ENCODE measurements at places on chromosomes 16 and 17.

DNA sequence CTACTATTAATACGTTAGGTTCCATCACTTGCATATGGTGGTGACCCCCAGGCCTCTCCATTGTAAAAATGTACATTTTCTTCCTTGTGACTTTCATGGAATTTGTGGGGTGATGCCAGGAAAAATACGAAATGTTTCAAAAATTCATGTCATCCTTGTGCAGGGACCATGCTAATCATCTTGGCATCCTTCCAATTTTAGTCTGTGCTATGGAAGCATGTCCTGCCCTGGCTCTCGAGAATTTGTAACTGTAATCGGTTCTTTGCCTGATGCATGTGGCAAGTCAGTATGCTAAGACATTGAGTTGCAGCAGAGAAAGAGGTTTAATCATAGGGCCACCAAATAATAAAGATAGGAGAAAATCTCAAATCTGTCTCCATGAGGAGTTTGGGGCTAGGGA lies 14.3 kb upstream of the GINS3 start:
- DNase-seq = no peak

- no peak for DNase-seq
Observed at GRCh38 chr16:16005721-16006120, 56.3 kb downstream of the ABCC1 start.

- DNase-seq = no peak
Observed at GRCh38 chr17:56978441-56979090, 635 bp downstream of the SCPEP1 start.

DNA sequence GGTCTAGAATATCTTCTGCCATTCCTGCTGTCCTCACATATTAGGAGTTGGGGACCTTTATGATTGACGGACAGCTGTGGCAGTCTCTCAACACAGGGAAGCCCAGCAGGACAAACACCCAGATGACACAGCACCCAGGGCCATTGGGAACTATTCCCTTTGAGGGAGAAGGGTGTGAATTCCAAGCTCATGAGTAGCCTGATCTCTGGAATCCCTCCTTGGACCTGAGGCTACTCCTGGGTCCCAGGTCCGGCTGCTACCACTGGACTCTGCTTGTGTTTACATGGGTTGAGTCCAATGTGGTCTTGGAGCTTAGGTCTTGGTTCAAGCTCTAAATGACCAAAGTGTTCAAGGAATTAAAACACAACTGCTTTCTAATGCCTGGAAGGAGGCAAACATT lies 78.9 kb downstream of the SLC6A2 start:
- DNase-seq = no peak

DNA sequence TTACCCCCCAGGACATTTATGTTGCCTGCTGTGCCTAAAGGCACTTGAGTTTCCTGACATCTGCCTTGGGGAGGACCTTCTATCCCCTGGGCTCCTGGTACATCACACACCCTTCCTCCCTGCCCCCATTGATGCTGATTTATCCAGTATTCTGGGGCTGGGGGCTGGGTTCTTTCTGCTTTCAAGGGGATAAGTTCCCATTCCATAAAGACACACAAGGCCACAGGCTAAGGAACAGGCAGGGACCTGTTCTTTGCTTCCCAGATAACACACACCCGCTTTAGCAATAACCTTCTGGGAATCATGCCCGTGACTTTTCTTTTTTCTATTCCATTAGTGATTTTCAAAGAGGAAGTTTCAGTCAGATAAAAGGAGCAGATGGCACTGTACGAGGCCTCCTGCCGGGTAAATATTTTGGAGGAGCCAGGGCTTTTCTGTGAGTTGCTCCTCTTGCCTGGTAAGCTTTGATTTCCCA lies 30.6 kb downstream of the CHD9 start:
- no peak for DNase-seq

DNA sequence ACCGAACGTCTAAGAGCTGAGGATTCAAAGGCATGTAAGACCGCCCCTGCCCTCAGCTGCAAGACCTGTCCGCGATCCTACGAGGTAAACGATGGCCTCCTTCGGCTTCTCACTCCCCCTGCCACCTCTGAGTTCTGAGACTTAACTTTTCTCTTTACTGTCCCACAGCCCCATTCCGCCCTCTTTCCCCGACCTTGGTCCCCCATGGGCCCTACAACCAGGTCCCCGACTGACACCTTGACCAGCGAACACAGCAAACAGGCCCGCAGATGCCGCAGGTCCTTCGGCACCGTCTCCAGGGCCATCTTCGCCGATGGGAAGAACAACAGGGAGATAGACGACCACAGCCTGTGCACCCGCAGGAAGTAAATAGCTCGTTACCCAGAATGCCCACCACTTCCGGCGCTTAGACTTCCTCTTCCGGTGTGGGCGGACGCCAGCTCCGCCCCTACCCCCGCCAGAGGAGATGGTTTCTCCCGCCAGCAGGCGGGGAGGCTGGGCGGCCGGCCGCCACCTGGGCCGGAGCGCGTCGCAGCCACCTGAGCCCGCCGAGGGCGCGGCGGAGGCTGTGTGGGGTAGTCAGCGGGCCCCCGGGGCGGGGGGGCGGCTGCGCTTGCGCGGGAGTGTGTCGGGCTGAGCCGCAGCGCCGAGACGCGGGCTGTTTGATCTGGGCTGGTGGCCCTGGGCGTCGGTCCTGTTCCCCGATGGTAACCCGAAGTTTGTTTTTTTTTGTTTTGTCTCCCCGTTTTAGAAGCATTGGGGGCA lies at the start of gene SUPT4H1:
TSS of gene SUPT4H1 (minus strand) at position 371 of the 765 bp plus-strand sequence. CDS start at position 305, 66 bp downstream.
- peak; percentile 86 for DNase-seq

GRCh38 chr17:72407336-72407909 lies 286.6 kb downstream of the SOX9 start:
- DNase-seq = peak; percentile 97

GRCh38 chr16:19874851-19875546 lies 9.6 kb downstream of the GPRC5B start:
- no peak for DNase-seq

DNA sequence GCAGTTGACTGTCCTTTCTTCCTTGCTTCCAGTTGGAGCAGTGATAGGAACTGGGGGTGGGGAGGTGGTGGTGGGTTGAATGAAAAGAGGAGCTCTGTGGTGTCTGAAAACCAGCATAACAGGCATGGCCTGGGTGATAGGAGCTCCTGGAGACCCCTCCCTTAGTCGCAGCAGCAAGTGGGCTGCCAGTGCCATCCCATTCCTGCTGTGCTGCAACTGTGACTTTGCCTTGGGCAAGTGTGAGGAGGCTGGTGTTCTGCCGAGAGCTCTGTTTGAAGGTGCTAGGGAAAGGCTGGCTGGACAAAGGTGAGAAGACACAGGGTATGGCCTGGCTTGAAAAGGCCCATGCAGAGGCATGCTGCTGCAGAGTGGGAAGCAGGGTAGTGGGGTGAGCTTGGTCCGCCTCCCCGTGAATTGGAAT lies 2.7 kb upstream of the CDK5R1 start:
- no peak for DNase-seq

DNA sequence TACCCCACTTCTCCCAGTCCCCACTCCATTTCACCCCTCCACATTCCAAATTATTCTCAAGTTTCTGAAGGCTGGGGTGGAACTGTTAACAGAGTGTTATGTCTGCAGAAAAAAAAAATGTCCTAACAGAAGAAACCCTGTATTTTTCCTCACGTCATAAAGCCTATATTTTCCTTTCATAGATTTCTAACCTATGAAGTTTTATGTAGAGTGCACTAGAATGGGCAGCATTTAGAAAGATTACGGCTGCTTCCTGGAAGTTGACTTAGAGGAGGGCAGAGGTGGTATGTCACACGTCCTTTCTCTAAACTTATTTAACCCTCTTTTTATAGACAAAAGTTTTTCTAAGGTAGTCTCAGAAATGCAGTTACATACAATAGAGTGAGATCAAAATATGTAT lies 139.8 kb upstream of the TOM1L1 start:
- DNase-seq = no peak

DNA sequence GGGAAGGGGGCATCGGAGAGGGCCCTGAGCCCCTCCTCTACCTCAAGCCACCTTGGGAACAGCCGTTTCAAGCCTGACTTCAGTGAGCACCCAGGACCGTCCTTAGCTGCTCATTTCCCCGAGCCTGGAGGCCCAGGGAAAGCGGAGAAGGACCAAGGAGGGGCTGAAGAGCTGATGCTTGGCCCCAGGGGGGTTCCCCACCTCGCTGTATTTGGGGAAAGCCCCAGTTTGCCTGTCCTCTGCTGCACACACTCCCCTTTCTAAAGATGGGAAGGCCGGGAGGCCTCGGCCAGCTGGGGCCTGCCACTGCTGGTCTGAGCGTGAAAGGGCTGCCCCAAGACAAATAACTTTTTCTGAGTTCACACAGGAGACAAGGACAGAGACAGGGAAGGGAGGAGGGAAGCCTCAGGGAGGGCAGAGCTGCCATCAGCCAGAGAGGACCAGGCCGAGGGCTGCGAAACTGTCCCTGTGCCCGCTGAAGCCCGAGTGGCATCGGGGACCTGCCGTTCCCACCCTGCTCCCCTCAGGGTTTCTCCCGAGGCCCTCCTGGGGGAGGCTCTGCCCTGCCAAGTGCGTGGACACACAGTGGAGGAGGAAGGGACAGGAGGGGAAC lies 11.6 kb downstream of the ZACN start:
- DNase-seq = no peak

- no peak for DNase-seq
Observed at GRCh38 chr17:68106085-68106484, 70.5 kb downstream of the KPNA2 start.
